ENCODE measurements at places on chromosomes 1 and 21.

DNA sequence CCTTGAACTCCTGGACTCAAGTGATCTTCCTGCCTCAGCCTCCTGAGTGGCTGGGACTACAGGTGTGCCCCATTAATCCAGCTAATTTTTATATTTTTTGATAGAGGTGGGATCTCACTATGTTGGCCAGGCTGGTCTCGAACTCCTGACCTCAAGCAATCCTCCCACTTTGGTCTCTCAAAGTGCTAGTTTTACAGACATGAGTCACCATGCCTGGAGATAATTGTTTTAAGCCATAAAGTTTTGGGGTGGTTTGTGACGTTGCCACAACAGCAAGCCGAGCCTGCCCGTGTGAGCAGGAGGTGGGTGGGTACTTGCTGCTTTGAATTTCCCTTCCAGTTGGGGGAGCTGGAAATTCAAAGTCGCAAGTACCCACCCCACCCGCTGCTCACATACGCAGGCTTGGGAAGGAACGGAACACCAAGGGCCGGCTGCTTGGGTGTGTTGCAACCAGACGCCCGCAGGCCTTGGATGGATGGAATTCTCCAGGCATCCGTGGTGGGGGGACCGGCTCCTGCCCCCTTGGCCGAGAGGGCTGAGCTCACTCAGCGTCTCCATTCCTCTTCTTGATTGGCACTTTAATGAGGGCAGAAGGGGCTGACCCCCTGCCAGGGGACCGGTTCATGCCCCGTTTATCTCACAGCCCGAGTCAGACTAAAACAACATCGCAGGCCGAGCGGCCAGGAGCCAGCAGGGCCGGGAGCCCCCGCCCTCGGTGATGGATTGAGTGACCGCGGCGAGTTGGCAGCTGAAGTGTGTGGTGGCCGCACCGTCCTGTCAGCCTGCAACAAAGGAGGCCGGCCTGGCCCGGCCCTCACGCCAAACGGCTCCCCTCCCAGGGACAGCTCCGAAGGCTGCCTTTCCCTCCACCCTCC, 78.1 kb downstream of the DHRS3 start:
- peak; percentile 57 for DNase-seq

DNA sequence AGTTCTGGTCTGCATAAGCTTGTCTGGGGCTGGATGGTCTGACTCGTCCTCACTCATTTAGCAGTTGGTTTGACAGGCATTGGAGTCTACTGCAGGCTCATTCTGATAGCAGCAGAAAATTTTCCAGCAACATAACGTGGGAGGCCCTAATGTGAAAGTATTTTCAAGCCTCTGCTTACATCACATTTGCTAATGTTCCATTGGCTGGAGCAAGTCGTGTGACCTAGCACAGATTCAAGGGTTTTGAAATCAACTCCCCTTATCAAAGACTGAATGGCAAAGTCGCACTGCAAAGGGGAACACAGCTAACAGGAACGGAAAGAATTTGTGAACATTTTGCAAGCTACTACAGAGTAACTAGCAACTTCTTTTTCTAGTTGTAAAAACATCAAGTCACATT, 2.3 kb upstream of the USH2A start:
- peak; percentile 4 for DNase-seq

DNA sequence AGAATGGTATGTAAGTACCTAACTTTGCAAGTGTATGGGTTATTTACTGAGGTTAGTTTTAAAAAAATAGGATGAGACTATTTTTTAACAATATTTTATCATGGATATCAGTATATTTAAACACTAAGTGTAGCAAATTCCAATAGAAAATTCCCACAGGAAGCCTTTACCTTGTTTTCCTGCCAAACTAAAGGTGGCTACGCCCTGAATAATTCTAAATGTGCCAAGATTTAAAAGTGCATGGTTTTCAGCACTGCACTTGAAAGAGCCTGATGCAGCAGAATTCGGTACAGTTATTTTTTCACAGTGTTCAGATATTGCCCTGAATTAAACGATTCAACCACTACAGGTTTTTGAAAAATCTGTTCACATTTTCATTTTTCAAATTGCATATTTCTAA, 1622.8 kb upstream of the B3GALT2 start:
- DNase-seq, result no peak

DNA sequence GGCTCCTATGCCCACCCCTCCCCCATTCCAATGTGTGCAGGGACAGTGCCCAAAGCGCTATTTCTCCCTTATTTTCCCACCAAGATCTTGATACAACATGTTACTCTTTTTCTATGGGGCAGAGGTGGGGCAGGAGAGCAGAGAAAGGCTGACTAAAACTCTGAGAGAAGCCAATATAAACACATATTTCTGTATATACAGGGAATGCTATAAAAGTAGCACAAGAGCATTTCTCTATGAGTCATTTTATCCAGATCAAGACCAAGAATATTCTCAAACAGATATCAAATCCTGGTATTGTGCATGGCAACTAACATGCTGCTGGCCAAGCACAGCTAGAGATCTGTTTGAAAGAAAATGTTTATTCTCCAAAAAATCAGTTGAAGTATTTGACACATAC, 7.3 kb downstream of the WDR26 start:
- no peak for DNase-seq

GRCh38 chr21:42414553-42414927, 10.8 kb downstream of the UBASH3A start:
- no peak for DNase-seq

DNA sequence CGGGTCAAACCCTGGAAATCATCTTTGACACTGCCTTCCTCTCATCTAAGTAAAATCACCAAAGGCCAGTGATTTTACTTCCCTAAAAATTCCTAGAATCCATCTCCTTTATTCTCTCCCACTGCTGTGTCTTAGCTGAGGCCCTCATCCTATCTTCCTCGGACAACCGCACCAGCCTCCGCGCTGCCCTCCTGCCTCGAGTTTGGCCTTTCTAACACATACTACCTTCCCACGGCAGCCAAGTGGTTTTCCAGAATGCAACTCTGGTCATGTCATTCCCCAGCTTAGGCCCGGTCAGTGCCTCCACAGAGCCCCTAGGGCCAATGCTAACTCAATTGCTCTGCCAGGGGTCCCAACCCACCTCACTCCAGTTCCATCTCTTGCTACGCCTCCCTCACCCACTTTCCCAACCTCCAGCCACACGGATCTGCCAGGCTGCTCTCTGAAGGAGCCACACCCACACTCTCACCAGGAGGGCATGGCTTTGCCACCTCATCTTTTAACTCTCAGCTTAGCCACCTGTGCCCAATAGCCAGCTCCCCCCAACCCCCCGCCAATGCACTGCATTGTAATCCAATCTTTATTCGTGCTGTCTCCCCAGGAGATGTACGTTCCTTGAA, 6.8 kb downstream of the TMEM9 start:
- DNase-seq, result no peak

DNA sequence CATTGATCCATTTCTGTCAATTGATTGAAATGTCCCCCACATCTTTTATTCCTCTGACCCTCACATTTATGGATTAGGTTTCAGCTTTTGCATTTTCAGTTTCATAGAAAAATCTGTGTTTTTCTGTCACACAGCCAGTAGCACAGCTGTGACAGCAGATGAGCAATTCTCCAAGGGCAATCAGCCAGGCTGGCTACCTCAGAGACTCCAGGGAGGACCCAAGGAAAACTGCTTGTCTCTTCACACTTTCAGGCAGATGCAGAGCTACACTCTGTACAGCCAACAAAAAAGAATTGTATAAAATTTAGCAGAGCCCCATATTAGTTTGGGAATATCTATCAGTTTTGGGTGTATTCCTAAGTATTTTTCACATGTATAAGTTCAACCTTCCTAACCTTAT, 257.2 kb downstream of the LRRC7 start:
- no peak for DNase-seq

DNA sequence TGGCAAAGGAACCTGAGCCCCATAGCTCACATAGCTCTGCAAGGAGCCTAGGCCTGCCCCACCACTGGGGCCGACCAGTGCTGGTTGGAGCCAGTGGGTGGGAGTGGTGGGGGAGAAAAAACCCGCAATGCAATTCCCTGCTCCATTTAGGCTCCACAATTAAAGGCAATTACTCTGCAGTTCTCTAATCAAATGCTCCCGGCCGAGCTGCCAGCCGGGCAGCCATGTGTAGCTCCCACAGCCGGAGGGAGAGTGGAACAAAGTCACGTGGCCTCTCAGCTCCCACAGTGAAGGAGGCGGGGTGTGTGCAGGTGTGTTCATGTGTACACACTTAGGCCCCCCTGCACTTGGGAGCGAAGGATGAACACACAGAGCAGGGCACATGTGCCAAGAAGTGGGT, 81.6 kb downstream of the KIRREL1 start:
- DNase-seq, result no peak
